ENCODE measurements at places on chromosomes 1 and 21.

DNA sequence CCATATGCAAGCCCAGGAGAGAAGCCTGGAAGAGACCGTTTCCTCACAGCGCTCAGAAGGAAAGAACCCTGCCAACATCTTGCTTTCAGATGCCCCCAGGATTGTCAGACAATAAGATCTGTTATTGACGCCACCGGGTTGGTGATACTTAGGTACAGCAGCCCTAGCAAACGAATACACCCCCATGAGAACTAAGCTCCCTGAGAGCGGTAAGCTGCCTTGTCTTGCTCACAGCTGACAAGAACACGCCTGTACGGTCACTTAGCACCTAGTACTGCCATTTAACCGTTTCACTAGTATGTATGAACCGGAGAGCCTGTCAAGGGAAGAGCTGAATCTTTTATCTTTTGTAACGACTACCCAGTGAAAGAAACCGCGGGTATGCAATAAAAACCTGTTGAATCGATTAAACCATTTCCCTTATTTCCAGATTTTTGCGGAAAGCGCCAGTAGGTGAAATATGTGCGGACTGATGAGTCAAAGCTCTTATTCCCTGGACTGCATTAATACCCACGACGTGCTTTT, 619 bp upstream of the ZBTB8B start:
- peak; percentile 7 for DNase-seq

- DNase-seq, result no peak
These were observed 51.2 kb downstream of the DIPK1A start for GRCh38 chr1:92910081-92910480.

DNA sequence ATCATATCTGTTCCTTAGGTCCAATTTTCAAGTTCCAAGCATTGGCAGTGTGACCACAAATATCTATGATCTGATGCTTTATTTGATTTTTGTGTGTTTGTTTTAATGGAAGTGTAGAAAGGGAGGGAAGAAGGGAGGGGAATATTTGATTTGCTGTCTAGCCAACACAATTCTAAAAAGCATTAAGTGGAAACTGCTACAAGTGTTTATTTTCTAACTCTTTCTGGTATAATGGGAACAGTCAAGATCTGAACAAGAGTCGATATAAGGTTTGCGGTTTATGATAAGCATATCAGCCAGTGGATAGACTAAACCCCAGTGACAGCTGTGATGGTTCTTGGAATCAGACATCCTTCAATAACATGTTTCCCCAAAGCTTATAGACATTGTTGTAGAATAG, 267.8 kb upstream of the SNX7 start:
- DNase-seq, result no peak

- DNase-seq, result no peak
These were observed 1406.0 kb downstream of the KCNT2 start for GRCh38 chr1:195202241-195202640.

DNA sequence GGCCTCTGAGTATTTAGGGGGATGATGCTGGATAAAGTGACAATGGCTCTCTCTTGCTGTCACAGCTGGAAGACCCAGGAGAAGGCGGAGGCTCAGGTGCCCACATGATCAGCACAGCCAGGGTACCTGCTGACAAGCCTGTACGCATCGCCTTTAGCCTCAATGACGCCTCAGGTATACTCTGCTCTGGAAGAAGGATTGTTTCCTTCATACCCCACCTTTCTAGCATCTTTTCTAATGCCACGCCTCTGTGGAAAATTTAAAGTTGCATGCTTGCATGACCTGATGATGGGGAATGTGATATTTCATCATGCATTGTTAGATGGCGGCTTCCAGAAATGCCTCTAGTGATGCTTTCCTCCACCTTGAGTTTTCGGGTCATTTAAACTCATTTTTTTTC, 2.8 kb downstream of the MAP3K7CL start:
- DNase-seq, result no peak

GRCh38 chr1:185912504-185912903, 178.3 kb downstream of the HMCN1 start:
- no peak for DNase-seq

DNA sequence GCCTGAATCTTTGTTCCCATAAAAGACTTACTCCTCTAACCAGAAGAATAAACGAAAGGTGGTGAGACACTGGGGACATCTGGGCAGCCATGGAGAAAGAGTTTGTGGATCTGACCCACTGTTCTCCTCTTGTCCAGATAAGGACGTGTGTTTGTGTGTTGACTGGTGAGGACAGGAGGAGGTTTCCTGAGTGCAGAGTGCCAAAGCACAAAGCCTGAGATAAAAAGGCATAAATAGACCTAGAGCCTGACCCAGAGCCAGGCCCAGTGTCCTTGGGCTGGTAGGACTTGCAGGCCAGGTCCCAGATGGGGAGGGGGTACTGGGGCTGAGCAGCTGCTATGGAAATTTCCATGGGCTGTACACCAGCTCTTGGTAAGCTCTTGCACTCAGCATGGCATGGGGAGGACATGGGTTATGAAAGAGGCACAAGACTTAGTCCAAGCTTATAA, 19.6 kb upstream of the COQ8A start:
- DNase-seq, result no peak

GRCh38 chr1:149931212-149931790, 3.7 kb upstream of the SF3B4 start:
- DNase-seq, result no peak

All from endothelial cell (in vitro differentiated cells).